ENCODE measurements at places on chromosomes 1 and 21.

DNA sequence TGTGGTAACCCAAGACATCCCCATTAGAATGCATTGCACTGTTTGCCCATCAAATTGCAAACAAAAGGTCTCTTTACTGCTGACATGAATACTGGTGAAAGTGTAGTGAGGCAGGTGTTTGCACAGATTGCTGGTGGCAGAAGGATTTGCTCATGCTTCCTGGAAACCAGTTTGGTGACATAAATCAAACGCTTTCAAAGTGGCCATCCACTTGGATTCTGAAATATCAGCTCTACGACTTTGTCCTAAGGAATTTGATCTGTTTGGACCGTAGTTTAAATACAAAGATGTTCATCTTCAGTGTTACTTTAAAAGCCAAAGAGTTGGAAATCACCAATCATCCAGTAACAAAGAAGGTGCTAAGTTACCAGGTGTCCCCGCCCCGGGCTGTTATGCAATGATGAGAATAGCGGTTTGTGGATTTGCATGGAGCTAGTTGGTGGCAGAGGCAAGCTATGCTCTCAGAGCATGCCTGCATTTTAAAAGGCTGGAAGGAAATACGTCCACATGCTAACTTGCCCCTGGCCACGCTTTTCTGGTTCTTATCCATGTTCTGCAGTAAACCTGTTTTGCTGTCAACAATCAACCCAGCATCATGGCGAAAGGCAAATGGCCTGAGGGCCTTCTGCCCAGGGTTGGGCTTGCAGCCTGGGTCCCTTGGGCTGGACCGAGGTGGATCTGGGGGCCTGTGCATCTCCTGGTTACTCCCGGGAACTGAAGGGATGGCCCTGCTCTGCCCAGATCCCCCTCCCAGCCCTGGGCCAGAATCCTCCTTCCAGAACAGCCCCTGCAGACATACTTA lies 49.2 kb downstream of the UMODL1 start:
- DNase-seq = no peak

DNA sequence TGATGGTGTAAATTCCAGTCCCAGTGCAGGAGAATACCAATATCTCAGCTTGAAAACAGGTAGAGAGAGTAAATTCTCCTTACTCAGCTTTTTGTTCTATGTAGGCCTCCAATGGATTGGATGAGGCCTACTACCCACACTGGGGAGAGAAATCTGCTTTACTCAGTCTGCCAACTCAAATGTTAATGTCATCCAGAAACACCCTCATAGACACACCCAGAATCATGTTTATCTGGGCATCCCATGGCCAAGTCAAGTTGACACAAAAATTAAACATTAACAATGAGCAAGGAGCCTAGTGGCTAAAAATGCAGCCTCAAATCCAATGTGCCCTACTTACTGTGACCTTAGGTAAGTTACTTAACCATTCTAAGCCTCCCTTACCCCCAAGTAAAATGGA lies 6.9 kb upstream of the HLX start:
- no peak for DNase-seq

- no peak for DNase-seq
These were observed 31.9 kb downstream of the NEK2 start for GRCh38 chr1:211643324-211644212.

GRCh38 chr1:156656806-156657740 lies 15.2 kb downstream of the BCAN start:
- no peak for DNase-seq

DNA sequence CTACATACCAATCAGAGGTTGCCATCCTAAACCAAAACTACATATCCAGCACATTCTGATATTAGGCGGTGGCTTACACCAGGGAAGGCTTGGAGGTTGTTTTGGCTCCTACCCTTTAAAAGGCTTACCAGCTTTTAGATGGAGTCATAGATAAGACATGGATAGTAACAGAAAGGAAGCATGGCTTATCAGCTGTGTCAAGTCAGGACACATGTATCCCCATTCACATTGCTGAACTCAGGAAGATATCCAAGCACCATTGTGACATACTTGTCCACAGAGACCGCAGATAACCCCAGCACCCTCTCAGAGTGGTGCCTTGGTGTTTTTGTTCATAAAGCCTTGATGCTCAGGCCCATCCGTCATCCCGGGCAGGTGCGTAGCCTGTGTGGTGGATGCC lies 39.7 kb downstream of the ADARB1 start:
- DNase-seq = no peak

DNA sequence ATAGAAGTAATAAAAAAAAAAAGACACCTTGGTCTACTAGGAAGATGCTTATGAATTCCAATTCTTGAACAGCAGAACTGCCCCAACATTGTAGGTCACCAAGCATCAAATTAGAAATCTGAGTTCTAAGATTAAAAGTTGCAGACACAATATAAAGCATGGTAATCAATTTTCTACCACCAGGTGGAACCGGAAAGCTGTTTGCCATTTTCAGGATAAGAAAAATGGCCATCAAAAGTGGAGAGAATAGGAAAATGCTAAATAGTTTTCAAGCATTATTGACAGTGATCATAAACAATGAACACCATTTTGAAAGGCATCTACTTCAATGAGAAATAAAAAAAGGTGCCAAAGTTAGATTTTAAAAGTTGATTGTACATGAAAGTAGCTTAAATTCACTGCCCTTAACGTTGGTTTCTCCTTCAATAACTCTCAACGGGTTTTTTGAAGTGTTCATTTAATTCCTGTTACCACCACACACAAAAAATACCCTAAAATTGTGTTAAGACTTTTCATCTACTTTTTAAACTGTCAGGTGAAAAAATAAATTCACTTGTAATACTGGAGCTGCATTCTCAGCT lies 252.9 kb downstream of the KCNT2 start:
- no peak for DNase-seq

- peak; percentile 50 for DNase-seq
These were observed 2.5 kb upstream of the PTGER3 start for GRCh38 chr1:71049951-71050598.

DNA sequence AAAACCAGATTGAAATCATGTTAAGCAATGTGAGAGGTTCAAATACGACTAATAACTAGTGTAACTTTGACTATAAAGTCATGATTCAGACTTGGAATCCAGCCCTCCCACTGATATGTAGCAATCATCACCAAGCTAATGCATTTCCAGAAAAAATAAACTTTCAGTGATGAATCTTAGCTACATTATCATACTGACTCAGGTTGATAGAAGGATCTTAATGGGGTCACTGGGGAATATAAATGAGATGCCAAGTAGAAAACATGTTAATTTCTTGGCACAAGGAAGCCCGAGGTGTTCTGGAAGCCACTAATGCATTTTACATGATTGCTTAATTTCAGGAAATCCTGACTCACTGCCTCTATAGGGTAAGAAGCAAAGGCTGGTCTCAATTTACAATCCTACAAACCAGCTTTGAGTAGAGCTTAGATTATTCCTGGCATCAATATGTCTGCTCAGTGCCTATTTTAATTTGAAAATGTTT lies 67.7 kb downstream of the SELENOF start:
- peak; percentile 50 for DNase-seq

GRCh38 chr1:100538913-100539835 lies 1.2 kb downstream of the GPR88 start:
- no peak for DNase-seq

DNA sequence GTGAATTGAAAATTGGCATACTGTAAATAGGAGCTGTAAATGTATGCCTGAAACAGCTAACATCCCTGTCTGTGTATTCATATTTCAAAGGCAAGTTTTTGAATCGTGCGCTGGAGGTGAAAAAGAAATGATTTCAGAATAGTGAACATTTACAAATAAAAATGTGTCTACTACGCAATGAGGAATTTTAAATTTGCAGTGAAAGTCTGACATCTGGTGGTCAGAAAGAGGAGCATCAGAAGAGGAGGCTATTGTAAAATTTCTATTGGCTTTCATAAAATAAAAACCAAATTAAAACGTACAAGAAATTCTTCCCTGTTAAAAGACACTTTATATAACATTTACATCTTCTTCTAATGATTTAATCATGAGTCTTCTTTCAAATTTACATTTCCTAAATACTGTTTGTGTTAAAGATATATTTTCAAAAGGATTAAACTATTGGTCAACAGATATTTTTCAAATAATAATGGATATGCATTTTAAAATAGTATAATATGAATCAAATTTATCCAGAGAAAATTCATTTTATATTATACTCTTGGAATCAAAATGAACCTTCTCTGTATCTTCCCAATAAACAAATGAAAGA lies 113.7 kb upstream of the RRP15 start:
- DNase-seq = peak; percentile 2

GRCh38 chr1:61925591-61926298 lies 183.5 kb downstream of the PATJ start:
- no peak for DNase-seq

DNA sequence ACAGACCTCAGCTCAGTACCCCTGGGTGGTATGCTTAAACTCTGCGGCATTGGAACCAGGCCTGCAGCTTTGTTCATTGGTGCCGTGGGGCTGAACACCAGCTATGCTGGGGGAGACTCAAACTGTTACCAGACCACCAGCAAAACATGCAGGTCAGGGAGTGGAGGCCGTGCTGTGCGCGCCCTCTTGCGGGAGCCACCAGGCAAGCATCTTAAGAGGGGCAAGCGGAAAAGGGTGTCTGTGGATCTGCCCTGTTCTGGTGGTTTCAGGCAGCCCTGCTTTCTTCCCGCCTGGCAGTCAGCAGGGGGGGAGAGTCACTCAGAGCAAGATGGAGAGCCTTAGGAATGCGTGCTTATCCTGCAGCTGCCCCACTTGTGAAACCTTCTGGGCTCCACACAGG lies 276.9 kb upstream of the ZRANB2 start:
- DNase-seq = no peak

- DNase-seq = no peak
These were observed 59.1 kb downstream of the APCS start for GRCh38 chr1:159646687-159647086.

DNA sequence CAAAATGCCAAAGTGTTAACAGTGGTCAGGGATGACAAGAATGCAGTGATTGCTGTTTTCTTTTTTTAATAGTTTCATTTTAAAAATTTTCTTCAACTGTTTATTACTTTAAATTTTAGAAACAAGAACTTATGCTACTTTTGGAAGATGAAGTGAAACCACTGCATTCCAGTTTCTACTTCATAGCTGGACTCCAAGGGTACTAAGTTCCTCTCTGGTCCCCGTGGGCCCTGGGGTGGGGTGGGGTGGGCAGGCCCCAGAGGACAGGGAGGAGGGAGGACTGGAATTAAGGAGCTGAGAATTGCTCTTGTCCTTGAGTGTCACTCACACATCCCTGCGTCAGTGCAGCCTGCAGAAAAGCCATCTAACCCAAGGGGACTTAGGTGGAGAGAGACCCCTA lies 97.3 kb downstream of the RAVER2 start:
- no peak for DNase-seq

DNA sequence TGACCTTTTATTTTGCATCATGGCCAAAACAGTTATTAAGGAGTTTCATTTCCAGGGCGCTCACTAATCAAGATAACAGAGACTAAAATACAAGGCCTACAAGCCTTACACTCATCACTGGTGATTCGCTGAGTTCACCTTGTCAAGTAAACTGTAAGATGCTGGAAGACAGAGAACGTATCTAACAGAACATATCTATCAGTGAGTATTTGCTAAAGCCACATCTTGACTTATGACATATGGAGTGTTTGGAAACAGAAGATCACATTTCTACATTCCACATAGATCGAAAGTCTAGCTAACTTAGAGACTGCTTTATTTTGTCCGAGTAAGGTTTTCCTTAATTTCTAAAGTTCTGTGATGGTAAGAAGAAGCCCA lies 506.5 kb downstream of the SMYD3 start:
- no peak for DNase-seq

GRCh38 chr1:53379662-53380002 lies 51.8 kb upstream of the LRP8 start:
- no peak for DNase-seq

DNA sequence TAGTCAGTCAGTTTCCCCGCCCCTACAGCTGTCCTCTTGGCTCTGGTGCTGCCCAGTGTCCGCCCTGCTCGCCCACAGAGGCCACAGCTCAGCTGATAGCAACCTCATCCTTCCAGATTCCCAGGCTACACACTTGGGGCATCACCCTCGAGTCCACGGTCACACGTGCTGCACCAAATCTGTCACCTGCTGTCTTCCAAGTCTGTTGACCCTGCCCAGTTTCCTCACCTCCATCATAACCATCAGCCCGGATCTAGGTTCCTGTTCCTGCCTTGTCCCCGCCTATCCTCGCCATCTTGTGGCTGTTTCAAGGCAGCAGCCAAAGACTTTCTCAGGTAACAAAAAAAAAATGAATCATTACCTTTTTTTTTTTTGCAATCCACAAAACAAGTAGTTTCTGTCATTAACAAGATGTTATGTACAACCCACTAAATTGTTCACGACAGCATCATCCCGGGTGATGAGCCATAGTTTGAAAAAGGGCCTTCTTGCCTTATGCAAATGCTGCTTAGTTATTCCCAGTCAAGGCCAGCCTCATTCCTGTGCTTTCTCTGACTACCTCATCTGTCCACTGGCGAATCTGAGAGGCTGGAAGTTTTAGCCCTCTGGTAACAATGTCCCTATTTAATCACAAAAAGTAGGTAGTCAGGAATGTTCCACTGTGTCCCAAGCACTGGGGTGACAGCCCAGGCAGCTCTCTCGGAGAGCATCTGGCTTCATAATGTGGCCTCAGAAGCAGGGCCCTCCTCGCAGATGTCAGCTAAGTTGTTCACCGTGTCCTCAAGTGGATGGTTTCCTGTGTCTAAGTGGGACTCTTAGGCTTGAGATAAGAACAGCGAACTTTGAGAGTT lies 4.9 kb upstream of the MIIP start:
- no peak for DNase-seq

DNA sequence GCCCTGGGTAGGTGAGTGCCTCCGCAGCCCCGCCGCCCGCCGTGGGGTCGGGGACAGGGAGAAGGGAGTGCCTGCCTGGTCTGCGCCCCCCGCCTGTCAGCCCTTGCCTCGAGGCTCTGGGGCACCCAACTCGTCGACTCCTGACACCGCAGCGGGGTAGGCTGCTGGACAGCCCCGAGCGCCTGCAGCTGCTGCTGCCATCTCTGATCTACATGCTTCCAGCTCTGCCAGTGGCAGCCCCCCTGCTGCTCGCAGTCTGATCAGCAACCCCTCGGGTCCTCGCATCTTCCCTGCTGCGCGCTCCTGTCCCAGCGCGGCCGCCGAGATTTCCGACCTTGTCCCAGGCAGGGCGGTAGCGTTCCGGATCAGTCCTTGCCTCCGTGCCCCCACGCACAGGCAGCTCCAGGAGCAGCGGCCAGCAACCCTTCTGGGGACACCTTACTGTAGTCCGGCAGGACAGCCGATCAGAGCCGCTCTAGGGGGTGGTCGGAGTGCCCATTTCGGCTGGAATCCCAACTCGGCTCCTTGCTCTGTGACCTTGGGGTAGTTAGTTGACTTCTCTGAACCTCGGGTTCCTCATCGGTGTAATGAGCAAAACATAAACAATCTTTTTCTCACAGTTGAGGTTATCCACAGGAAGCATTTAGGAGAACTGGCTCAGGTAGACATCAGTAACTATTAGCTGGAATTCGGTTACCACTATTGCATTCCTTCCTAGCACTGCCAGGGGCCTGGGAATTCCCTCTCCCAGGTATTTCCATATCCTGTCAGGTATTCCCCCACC lies 540 bp downstream of the BCAN start:
- no peak for DNase-seq

GRCh38 chr1:201841265-201841912 lies 12.4 kb downstream of the IPO9 start:
- DNase-seq = no peak
